RPMI8226 (cell line): ENCODE measurements at places on chromosomes 5 and 9.

- DNase-seq = peak; percentile 57
Measured at GRCh38 chr5:131795879-131796792, 681 bp downstream of the FNIP1 start.

DNA sequence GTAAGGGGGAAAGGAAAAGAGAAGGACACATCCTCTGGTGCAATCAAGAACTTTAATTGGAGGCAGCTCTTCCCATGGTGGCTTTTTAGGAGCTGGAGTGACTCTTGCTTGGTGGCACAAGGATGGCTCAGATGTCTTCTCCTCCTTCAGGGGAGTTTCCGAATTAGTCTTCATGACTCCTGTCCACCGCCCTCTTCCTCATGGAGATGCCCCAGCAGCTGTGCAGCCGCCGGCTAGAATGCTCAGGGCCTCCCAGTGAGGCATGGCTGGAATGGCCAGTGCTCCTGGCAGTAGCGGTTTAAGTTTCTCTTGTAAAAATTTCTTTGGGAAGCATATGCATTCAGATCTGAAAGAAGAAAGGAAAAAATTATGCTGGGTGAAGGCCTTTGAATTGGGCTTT lies 8.8 kb upstream of the TEX53 start:
- no peak for DNase-seq

DNA sequence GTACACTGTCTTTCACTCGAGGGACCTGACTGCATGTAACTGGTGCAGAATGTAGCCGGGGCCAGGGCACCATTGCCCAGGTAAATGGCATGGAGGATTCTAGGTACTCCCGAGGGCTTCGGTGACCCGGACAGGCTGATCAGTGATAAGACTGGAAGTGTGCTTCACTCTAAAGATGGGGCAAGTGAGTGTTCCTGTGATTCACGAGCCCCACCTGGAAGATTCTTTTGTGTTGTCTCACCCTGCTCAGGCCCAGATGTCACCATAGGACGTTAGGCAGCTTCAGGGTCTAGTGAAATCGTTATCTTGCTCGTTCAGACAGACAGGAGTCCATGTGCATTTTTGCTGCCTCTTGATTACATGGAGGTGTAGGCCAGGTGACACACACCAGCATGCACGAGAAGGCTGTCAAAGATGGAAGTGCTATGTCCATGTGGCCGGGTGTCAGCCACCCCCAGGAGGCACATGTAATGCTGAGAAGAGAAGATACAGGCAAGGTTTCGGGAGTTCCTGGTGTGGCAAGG lies 73.9 kb downstream of the WNK2 start:
- DNase-seq = no peak

- no peak for DNase-seq
Measured at GRCh38 chr9:27633764-27634163, 60.5 kb upstream of the C9orf72 start.

- no peak for DNase-seq
Measured at GRCh38 chr5:110653231-110653970, 73.1 kb downstream of the TMEM232 start.

GRCh38 chr5:151745071-151745705 lies 13.2 kb downstream of the ATOX1 start:
- no peak for DNase-seq

- no peak for DNase-seq
Measured at GRCh38 chr9:26043431-26043830, 365.2 kb upstream of the TUSC1 start.

- DNase-seq = no peak
Measured at GRCh38 chr5:142455856-142456255, 131.0 kb upstream of the SPRY4 start.

DNA sequence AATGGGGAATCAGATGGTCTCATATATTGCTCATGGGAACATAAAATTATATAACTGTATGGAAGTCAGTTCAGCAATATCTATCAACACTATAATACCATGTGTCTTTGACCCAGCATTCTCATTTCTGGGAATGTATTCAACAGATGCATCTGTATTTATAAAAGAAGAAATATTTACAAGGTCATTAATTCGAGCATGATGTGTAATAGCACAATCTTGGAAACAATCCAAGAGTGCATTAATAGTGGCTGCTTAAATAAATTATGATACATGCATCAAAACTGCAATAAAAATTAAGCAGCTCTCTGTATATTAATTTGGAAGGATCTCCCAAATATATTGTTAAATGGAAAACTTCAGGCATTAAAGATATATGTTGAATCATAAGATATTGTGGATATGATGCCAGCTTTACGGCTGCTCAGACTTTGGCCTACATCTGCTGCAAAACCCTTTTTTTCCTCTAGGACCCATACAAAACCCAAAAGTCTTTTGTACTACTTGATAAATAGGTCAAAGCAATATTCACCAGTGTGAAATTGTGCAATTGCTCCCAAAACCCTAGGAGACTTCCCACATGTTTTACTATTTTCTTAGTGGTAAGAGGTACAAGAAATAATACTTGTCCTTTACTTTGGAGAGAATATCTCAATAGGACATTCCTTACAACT lies 45.3 kb upstream of the ISOC1 start:
- DNase-seq = no peak

- no peak for DNase-seq
Measured at GRCh38 chr5:179137643-179138567, 77.7 kb downstream of the ZNF354C start.

DNA sequence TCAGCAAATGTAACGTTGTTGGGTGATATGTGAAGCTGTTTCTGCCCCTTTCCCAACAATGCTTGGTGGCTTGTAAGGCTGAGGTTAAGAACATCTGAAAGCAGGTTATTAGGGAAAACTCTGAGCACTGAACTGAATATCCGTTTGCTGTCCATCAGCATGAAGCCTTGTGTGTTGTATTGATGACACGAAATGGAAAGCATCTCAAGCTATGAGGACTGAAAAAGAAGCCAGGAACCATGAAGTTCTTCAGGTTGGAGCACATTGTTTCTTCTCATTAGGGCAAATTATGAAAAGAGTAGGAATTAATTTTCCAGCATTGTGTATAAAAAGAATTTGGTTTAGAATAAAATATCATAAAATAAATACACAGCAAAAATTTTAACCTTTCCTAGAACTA lies 106.8 kb downstream of the IZUMO3 start:
- DNase-seq = no peak

GRCh38 chr5:147830035-147830434 lies 1.4 kb downstream of the SPINK1 start:
- no peak for DNase-seq

DNA sequence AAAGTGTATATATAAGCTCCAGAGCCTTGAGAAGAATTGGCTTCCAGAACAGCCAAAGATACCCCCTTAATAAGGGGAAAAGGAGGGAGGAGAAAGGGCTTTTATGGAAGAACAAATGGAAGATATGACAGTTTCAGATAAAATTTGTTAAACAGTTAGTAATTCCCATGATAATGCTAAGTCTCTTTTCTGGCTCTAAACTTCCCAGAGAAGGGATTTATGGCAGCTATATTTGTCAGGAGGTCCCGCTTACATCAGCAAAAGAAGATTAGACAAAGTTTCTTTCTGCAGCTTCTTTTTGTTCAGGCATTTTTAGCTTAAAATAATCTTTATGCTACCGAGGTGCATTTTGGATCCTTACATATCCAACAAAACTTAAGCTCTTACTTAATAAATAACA lies 14.3 kb upstream of the SLC36A3 start:
- DNase-seq = no peak

DNA sequence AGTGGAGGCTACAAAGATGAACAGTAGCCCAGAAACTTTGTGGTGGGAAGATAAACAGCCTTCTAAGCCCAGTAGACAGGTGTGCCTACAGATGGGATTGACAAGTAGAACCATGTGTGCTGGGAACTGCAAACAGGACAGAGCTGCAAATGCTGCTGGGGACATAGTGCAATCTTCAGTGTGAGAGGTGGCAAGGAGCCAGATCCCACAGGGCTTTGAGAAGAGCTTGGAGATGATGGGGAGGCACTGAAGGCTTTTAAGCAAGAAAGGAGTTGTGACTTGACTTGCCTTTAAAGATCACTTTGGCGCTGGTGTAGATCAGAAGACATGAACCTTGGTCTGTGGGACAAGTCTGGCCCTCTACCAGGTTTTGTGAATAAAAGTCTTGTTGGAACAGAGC lies 675.2 kb downstream of the ACTL7B start:
- no peak for DNase-seq

DNA sequence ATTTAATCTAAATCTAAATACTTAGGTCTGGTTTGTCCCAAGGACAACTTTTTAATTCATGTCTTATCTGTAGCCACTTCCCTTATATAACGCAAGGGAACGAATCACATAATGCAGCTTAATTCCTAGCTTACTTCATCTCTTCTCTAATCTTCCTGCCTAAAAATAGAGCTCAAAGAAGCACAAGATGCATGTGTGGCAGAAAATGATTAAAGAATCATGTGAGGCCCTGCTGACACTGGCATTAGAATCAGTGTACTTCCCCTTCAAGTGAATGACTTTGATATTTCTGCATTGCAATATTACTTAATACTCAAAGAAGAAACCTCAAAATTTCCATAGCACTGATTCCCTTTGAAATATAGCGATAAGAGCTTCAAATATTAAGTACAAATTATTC lies 317.9 kb upstream of the FTMT start:
- no peak for DNase-seq

GRCh38 chr9:99485459-99485858 lies 263.4 kb downstream of the SEC61B start:
- no peak for DNase-seq

- DNase-seq = no peak
Measured at GRCh38 chr5:149801307-149801990, 71.3 kb downstream of the PPARGC1B start.

- DNase-seq = no peak
Measured at GRCh38 chr5:92715946-92716520, 865.0 kb downstream of the NR2F1-AS1 start.

GRCh38 chr9:38355517-38356120 lies 36.9 kb upstream of the ALDH1B1 start:
- DNase-seq = no peak
